ENCODE measurements at places on chromosomes 2 and 18. TPM values are rescaled to one million over a fixed set of nuclear protein-coding genes. Genes with fewer than 3 reads are reported as not detected.

The PRKAG3 gene
- polyA plus RNA-seq: 44.4 TPM

The RESP18 gene
- polyA plus RNA-seq: not detected

The TRPM8 gene
- polyA plus RNA-seq: 0.17 TPM

The PNO1 gene
- polyA plus RNA-seq: 15.5 TPM

The OR6B2 gene
- polyA plus RNA-seq: not detected

GRCh38 chr2:1563943-1564891, 151.0 kb downstream of the TPO start:
- DNase-seq: peak; percentile 51

DNA sequence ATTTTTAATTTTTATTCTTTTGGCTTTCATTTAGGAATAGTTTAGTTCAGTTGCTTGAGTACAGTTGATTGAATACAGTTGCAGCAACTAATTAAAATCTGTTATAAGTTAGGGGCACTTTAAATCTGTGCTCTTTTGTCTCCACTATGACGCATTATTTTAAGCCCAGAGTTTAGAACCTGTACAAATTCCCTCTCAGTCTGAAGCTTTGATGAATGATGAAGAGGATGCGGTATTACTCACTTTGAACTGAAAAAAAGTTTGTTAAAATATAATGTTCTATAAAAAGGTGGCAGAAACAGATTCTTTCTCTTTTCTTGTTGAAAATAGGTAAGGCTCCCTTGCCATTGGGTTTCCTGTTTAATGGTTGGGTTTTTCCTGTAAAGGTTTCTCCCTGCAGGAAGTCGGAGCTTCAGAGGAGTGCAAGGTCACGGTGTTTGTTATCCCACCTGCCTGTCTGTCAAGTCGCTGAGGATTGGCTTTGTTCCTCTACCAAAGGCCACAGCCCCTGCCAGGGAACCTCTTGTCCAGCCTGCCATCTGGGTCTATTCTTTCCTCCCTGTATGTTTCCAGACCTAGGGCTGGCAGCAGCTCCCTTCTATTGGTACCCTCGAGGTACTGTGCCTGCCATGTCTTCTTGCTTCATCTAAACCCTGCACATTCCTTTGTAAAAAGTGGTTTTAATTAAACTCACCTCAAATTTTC, 43.8 kb upstream of the FN1 start:
- no peak for DNase-seq

GRCh38 chr2:170142502-170142901, 35.4 kb upstream of the MYO3B start:
- no peak for DNase-seq

- no peak for DNase-seq
These were observed 75.3 kb upstream of the DLX2 start for GRCh38 chr2:172177996-172178395.

DNA sequence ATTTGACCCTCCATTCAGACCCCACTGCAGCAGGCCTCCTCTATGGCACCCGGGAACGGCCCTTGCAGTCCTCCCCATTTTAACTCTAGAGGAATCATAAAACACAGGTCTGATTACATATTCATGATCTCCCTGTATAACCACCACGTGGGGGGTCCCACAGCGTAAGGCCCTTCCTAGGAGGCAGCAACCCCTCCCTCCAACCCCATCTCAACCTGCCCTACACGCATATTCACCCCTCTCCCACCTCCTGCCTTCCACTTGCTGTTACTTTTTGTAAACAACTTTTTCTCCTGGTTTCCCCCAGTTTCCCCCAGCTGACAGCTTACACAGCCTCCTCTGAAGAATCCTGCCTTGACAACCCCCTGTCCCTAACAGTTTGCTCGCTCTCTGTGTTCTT, 85.1 kb upstream of the FOXI3 start:
- DNase-seq: no peak

GRCh38 chr2:132446444-132446843, 29.8 kb downstream of the GPR39 start:
- DNase-seq: no peak

GRCh38 chr18:7953095-7953958, 386.2 kb downstream of the PTPRM start:
- no peak for DNase-seq

- no peak for DNase-seq
These were observed 21.7 kb upstream of the IHH start for GRCh38 chr2:219082332-219082958.

Data from hindlimb muscle (tissue), 1 donor.